ENCODE measurements at places on chromosomes 7 and 10. TPM values are rescaled to one million over a fixed set of nuclear protein-coding genes. Genes with fewer than 3 reads are reported as not detected.

GRCh38 chr7:135282561-135283254 lies 49.1 kb downstream of the STRA8 start:
- DNase-seq: no peak

DNA sequence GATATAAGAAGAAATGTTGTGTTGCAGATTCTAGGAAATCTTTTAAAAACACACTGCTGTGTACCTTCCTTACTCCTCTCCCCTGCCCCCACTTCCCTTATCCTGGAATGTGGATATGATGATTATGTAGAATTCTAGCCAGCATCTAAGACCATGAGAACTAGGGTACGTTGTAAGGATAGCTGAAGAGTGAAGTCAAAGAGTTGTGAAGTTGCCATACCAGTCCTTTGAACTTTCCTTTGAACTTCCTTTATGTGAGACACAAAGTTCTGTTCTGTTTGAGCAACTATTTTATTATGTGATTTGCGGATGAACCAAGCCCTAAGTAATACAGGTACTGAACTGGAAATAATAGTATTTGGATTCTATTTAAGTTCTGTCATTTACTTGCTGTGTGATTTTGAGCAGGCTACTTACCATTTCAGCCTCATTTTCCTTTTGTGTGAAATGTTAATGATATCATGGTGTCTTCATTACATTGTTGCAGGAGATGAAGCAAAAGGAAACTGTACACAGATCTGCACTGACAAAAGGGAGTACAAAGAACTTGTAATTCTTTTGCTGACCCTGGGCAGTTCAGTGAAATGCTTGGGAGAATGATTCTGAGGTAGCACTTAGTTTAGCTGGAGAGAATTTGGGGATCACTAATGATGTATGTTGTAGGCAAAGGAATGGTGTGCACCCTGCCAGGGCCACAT lies 31.4 kb downstream of the RPA3 start:
- DNase-seq: no peak

GRCh38 chr10:28494420-28494819 lies 38.5 kb upstream of the WAC start:
- no peak for DNase-seq

GRCh38 chr10:70101668-70102067 lies 31.0 kb downstream of the AIFM2 start:
- DNase-seq: no peak

Gene MYPN
- 0.14 TPM for total RNA-seq

Gene GTPBP10
- 14.0 TPM for total RNA-seq

Gene PTPRE
- 43.3 TPM for total RNA-seq

DNA sequence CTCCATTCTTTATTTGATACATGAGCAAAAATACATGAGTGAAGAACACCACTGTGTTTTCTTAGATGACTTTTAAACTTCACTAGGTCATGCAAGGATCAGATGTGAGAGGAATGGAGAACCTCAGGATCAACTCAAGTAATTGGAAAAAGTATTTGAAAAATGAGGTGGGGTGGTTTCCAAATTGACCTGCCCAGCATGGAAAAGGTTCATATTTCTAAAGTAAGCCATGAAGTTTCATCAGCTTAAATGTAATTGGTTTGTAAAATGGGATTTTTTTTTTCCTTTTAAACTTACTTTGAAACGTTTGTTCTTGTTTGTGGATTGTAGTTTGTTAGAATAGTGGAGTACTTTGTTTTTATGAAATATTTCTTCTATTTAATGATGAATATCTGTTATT lies 134.8 kb downstream of the MLLT10 start:
- DNase-seq: no peak

GRCh38 chr10:69634759-69635425 lies 4.8 kb downstream of the FAM241B start:
- no peak for DNase-seq
